ENCODE measurements at places on chromosomes 11 and 22. TPM values are rescaled to one million over a fixed set of nuclear protein-coding genes. Genes with fewer than 3 reads are reported as not detected.

OR4D5 gene
- 0.17 TPM for total RNA-seq

GGTLC2 gene
- total RNA-seq = not detected

CASP5 gene
- total RNA-seq = not detected

NAALAD2 gene
- not detected for total RNA-seq

CABP4 gene
- 5.8 TPM for total RNA-seq

PHLDA2 gene
- 9.5 TPM for total RNA-seq

GTPBP1 gene
- total RNA-seq = 61.1 TPM

APOL4 gene
- total RNA-seq = not detected

TRIM48 gene
- total RNA-seq = not detected

SLN gene
- total RNA-seq = not detected

SCGB1A1 gene
- not detected for total RNA-seq

DNA sequence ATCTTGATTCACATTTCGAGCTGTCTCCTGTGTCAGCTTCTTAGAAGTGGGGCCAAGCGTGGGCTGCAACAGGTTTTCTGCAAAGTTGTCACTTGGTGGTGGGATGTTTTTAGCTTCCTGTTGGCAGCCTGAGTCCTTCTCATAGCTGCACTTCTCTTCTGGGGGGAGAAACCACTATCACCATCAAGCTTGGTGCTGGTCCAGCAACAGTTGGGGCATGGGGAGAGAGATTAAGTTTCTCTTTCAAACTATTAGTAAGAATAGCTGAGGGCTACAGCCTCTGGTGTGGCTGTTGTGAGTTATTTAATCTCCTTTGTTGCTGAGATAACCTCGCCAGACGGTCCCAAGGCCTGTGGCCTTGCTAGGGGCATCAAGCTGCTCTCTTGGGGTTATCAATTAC lies 123.3 kb upstream of the CRYBB3 start:
- DNase-seq = no peak

DNA sequence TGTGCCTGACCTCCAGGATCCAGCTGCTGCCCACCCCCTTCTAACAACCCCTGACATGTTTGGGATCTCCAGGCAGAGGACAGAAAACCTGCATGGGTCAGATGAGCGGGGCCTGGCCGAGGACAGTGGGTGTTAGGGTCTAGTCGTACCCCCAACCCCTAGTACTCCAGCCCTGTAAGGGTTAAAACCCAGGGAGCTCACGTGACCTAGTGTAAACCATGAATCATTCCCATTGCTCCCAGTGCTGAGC lies 89.1 kb upstream of the CRYBB3 start:
- DNase-seq = no peak

- no peak for DNase-seq
These were observed 38.3 kb upstream of the CYP2R1 start for GRCh38 chr11:14930369-14930768.

GRCh38 chr11:129639300-129639699 lies 176.3 kb upstream of the TMEM45B start:
- peak; percentile 99 for DNase-seq

DNA sequence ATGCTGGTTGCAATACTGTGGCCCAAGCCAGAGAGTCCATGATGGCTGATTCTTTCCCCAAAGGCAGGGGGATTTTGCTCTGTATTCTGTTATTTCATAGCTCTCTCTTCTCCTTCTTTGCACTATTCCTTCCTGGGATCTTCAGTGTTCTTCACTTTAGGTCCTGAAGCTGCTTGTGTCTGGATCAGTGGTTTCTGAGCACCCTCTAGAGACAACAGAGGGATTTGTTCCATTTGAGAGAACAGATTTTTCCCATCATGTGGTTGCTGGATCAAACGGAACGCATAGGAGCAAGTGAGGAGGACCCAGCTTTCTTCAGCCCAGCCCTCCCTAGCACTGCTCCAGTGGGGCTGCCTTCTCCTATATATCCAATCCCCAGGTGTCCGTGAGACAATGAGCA lies 68.7 kb upstream of the SYN3 start:
- peak; percentile 37 for DNase-seq

DNA sequence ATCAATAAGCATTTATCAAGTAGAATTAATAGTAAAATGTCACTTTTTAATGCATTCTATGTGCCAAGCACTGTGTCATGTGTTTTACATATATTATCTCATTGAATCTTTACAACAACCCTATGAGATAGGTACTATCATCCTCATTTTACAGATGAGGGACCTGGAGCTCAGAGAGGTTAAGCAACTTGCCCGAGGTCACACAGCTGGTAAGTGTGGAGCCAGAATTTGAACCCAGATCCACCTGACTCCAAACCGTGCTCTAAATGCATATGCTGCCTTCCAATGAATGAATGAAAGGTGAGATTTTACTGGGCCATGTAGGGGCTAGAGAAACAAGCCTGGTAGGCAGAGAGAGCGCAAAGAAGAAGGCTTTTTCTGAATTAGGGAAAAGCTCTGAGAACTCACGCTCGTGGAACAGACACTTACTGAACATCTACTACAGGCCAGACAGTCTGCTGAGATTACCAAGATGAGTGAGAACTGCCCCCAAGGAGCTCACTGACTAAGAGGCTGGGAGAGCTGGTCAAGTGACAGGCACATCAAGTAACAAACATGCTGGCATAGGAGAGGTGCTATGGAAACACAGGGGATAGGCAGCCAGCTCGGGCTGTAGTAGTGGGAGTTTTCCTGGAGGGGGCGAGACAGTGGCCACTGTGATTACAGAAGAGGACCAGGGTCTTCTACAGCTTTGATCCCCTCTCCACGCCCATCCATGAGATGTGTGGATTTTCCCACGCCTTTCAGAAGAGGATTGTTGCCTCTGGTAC lies 4.4 kb downstream of the ABCG4 start:
- DNase-seq = no peak

GRCh38 chr11:34787895-34788294 lies 128.3 kb downstream of the APIP start:
- no peak for DNase-seq

- DNase-seq = no peak
These were observed 1169.3 kb downstream of the LRRC4C start for GRCh38 chr11:40290171-40290631.

- DNase-seq = no peak
These were observed 171.9 kb upstream of the TTC12 start for GRCh38 chr11:113142508-113142907.

GRCh38 chr11:47620836-47621378 lies 21.5 kb downstream of the MTCH2 start:
- DNase-seq = no peak

GRCh38 chr11:130858215-130858614 lies 58.1 kb downstream of the SNX19 start:
- no peak for DNase-seq

GRCh38 chr11:132994966-132995365 lies 537.3 kb downstream of the OPCML start:
- no peak for DNase-seq

GRCh38 chr11:60847281-60847680 lies 5.4 kb downstream of the CCDC86 start:
- DNase-seq = no peak

GRCh38 chr11:58629857-58630256 lies 7.4 kb downstream of the CNTF start:
- peak; percentile 42 for DNase-seq

All from mammary epithelial cell (primary cell).